ENCODE measurements at places on chromosomes 1 and 21.
A peak's percentile ranks its signal among the peaks of the same experiment; 100 is the strongest.

GRCh38 chr1:168512864-168513595 is 30.8 kb downstream of the XCL2 start:
- peak; percentile 55 for DNase-seq

- DNase-seq, result no peak
These were observed 77.4 kb downstream of the ACBD6 start for GRCh38 chr1:180424848-180425457.

DNA sequence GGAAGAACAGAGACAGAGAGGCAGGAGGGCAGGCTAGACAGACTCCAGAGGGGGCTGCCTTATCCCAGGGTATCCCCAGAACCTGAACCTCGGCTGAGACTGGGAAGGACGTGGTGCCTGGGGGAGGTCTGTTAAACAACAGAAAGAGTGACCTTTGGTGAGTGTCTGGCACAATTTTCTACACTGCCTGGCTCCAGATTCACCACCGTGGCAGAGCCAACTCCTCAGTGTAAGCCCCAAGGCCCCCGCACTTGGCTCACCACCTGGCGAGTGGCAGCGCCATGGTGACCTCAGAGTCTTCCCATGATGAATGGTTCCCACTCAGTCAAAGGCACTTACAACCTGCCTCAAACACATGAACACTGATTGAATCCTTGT is 6.5 kb downstream of the RD3 start:
- no peak for DNase-seq

GRCh38 chr1:35553851-35554250 is 3.4 kb downstream of the KIAA0319L start:
- DNase-seq, result no peak

- peak; percentile 49 for DNase-seq
These were observed 18.7 kb upstream of the AK2 start for GRCh38 chr1:33055210-33056008.

- no peak for DNase-seq
These were observed 57.4 kb downstream of the LACTBL1 start for GRCh38 chr1:22915231-22915630.

- no peak for DNase-seq
These were observed 11.9 kb upstream of the PDE9A start for GRCh38 chr21:42641311-42642218.

- no peak for DNase-seq
These were observed 21.1 kb upstream of the EPHB2 start for GRCh38 chr1:22689505-22689904.

DNA sequence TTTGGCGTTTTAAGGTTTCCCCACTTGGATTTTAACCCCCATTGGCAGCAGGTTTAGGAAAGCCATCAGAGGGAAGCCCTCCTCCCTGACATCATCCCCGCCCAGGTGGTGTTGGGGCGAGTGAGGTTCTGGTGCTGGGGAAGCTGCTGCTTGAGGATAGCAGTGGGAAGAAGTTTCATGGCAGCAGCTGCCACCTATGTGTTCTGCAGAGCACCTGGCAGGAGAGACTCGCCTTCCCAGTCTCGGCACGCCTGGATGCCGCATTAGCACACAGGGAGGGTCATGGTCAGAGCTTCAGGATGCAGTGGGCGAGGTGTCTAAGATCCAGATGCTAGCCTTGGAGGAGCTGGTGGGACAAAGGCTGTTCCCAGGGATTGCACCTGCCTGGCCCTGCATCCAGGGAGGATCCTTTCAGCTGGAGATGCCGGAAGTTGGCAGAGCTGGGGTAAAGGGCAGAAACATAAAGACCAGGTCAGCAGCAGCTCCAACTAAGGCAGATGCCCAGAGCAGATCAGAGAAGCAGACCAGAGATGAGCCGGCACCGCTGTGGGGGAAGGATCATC is 33.9 kb downstream of the ABCG1 start:
- DNase-seq, result no peak

- no peak for DNase-seq
These were observed 57.1 kb upstream of the DR1 start for GRCh38 chr1:93288558-93288957.

DNA sequence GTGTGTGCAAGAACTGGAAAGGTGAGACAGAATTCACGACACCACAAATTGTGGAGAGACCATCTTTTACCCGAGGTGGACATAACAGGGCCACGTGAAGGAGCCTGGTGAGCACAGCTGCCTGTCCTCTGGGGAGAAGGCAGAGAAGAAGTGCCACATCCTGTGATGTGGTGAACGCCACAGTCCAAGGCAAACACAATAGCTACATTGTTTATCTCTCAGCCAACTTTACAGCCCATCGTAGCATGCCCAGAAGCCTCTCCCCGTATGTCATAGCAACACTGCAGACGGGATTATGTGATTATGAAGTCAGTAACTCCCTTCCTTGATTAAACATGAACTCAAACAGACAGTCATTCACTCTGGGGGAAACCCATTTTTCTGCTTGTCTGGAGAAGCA is 612.2 kb downstream of the SMYD3 start:
- DNase-seq, result no peak

DNA sequence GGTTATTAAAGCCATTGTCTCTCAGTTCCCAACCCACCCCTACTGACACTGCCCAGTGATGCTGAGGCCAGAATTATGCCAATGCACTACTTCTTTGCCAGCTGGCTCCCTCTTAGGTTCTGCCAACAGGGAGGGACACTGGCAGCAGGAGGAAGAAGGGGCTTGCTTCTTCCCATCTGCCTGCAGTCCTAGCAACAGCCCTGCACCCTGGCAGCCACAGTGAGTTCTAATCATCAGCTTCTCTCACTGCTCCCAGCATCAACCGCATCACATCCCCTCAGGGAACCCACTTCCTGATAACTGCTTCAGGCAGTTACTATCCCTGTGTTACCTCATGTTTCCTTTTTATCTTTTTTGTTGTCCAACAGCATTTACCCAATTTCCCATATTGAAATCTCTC is 86.2 kb downstream of the UBR4 start:
- peak; percentile 2 for DNase-seq

DNA sequence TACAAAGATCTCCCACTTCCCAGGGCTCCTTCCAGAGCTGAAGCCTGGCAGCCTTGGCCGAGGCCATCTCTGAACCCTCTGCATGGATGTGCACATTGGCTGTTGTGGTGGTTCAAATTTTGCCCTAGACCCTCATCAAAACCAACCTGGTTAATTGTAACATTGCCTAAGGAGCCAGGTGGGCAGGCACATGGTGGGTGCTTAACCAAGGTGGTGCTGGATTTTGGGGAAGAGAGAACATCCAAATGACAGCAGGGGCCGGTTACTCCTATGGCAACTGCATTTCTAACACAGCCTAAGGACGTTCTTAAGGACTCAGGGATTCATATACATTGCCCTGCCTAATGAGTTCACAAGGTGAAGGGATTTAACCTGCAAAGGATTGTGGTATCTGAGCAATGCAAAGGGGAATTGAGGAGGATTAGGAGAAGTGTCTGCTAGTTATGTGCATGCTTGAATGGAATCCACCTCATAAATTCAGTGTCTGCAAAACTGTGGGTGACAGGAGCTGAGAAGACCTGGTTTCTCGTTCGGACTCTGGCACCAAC is 10.3 kb downstream of the RUNX1 start:
- no peak for DNase-seq

GRCh38 chr1:220970311-220970710 is 91.1 kb downstream of the HLX start:
- no peak for DNase-seq

Measured in CD4-positive, alpha-beta T cell treated with Interleukin-1 beta for 1 hour (primary cell).